ENCODE measurements at places on chromosomes 11 and 22.

DNA sequence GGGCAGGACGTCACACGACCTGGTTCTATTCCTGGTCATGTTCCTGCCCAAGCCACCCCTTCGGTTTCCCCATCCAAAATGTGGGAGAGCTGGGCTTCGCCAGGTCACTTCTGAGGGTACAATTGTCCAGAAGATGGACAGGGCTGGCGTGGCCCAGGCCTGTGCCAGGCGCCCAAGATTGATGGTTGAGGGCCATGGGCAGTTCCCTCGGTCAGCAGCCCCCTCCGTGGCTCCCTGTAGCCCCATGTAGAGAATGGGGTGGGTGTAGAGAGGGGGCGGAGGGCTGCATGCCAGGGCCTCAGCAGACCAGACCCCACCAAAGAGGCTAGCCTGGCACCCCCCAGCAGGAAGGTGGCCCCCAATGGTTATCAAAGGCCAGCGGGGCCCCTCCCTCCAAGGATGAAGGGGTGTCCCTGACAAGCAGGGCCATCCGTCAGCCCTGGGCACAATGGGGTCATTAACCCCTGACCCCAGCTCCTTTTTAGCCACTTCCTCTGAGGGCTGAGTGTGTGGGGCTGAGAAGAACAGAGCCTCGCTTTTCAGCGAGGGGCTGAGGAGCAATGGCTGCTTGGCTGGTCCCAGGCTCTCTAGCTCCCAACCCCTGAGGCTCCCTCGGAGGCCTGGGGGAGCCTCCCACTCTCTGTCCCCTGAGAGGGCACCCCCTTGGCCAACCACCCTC, 11.0 kb upstream of the PICK1 start:
- no peak for DNase-seq

DNA sequence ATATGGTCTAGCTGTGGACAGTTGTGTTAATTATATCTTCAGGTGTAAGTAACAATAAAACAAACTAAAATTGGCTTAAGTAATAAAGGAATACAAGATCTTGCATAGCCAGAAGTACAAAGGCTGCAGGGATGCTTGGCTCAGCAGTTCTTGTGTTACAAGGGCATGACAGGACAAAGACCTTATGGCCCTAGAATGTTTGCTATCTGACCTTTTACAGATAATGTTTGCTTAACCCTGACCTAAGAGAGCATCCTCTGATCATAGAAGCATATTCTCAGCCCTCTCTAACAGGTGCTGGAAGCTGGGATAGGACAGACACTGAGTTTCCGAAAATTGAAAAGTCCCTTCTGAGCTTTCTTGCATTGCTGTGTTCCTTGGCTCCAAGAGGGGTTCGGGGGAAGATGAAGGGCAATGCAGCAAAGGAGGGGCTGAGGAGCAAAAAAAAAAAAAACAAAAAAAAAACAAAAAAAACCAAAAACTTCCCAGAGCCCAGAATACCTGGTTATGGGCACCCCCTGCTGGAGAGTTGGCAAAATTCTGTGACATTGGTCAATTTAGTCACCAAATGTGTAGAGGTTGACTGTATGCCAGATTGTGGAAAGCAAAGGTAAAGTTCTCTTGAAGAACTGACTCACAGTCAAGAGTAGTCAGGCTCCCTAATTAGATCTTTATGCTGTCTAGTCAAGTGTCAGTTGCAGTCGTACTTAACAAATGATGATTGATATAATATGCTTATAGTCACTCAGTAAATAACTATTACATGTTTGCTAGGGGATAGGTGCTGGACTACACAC, 10.4 kb upstream of the HIKESHI start:
- peak; percentile 77 for DNase-seq

DNA sequence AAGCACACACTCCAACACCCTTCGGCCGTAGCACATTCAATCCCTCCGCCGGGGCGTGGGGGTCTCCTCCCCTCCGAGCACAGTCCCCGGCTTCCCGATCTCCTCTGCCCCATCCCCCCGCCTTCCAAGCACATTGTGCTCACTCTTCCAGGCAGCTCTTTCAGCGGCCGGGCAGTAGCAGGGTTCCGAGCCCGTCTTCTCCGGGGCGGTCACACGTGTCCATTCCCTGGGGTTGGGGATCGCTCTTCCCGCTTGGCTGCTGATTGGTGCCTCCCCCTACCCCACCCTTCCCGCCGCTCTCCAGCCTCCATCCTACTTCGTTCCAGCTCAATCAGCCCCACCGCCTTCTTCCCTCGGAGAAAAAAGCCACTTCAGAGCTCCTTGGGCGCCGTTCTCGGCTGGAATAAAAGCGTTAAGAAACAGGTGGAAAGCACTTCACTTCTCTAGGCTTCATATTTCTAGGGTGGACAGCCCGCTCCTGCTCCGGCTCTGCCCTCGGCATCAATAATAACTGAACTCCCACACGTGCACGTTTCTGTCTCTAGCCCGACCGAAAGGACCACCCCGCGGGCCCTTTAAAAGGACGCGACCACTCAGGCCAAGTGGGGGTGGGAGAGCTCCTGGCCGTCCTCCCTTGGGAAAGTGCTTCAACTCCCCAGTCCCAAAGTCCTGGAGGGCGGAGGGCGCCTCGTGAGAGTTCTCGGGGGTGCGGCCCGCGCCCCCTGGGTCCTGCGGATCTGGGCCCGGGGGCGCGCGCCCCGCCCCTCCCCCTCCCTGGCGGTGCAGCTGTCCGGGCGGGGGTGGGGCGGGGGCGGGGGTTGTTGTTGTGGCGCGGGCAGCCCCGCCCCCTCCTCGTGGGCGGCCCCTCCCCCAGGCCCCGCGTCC, 464 bp upstream of the CECR2 start:
- DNase-seq = peak; percentile 9

DNA sequence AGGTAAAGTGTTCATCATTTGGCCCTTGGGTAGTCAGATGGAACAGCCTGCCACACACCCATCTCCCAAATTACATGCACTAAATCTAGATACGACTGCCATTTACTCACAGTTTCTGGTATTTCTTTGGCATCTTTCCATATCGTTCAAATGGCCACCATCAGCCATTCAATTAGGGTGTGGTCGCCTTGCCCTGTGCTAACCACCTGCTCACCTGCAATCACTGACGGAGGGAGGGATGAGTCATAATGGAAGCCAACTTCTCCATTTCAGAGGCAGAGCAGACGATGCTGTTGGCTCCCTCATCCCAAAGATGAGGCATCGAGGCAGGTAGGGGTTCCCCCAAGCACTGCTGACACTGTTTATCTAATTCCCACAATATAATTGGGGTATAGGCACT, 14.6 kb downstream of the MS4A6A start:
- DNase-seq = no peak

DNA sequence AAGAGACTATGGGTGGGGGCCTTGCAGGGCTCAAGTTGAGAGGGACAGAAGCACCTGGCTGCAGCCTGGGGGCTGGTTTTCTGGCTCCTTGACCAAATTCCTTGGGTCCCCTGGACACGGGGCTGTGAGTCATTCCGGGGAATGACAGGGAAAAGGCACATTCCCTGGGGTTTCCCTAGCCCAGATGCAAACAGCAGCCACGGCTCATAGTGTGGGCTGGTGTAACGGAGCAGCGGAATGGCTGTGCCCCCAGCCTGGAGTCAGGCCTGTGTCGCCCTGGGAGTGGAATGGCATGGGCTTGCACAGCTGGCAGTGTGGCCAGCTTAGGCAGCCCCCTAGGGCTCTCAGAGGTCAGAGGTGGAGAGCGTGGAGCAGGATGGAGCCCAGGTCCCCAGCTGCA, 77.6 kb upstream of the KCNQ1OT1 start:
- no peak for DNase-seq

GRCh38 chr11:69732910-69733309, 29.1 kb upstream of the FGF19 start:
- no peak for DNase-seq

DNA sequence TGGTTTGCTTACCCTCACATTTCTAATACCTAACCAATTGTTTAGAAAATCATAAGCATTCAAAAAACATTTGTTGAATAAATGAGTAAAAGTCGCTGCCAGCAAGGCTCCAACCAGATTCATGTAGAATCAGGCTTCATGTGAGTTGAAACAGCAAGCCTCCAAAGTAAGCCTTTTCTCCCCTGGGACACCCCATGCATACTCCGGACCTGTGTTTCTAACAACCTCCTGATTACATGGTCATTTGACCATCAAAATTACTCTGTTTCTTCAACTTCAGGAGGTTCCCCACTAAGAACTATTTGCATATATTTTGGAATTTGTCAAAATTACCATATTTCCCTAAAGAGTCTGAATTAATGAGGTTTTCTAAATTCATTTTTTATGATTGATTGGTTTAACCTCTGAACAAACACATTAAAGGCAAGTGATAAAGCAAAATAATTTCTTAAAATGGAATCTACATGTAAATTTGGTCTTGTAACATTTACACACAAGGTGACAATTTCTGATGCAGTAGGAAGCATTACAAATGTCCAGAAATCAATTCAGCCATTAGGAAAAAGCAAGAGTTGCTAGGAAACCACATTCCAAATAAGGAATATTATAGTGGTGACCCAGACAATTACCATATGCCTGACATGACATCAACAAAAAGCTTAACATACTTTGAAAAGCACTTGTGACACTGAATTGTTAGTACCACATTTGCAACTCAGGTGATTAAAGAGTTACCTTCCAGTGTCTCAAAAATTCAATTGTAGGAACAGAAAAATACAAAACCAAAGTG, 252.6 kb downstream of the GUCY1A2 start:
- no peak for DNase-seq

GRCh38 chr11:1435820-1436467, 46.2 kb downstream of the BRSK2 start:
- no peak for DNase-seq

DNA sequence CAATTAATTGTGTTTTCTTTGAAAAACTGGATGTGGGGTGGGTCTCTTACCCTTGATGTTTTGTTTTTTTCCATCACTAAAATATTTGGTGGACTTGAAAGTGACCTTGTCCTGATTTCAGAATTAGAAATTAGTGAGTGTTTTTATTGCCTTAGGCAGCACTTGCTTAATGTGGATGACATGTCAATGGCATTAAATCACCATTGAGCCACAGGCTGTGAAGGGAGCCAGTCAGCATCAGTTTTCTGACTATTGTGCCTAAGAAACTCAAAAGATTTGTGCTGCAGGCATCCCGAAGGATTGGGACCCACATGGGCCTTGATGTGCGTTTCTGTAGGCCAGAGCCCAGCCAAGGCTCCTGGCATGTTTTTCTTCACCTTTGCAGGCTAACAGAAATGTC, 53.8 kb downstream of the SWAP70 start:
- no peak for DNase-seq

All from activated naive CD4-positive, alpha-beta T cell treated with Interleukin-2 at 50 U/mL for 16 hours (primary cell).